ENCODE measurements at places on chromosomes 1 and 21.

- DNase-seq = no peak
These were observed 11.9 kb downstream of the THEMIS2 start for GRCh38 chr1:27884006-27884954.

- DNase-seq = no peak
These were observed 238.7 kb upstream of the SNX7 start for GRCh38 chr1:98422816-98423215.

DNA sequence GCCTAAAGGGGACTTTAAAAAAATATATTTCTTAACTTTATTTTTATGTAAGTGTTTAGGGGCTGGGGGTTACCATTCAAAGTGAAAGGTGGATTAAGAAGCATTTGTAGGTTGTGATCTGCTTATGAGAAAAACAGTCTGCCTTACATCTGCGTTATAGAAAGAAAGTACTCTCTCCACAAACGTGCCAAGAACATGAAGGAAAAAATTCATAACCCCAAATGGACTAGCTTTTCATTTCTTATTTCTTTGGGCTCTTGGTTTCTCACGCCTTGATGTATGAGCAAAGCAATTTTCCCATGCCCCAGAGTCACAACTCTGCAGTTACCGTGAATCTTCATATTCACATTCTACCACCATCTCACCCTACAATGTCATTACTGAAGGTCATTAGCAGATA lies 1165.1 kb upstream of the ADGRL4 start:
- DNase-seq = no peak

- DNase-seq = no peak
These were observed 926.6 kb downstream of the LTN1 start for GRCh38 chr21:28066076-28066475.

DNA sequence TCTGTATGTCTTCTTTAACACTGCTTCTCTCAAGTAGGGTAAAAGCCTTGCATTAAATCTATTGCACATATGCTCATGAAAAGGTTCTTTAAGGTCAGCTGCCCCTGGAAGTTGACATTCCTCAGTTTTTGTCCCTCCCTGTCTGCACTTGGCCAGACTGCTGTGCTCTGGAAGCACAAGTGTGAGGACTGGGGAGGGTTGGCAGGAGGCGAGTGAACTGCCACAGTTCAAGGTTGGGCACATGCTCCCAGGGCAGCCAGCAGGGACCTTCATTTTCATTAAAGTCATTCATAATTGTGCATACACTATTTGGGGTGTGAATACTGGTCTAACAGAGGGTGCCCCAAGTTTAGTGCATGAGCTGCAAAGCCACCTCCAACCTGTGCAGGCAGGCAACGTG lies 10.9 kb upstream of the THEM5 start:
- DNase-seq = no peak

DNA sequence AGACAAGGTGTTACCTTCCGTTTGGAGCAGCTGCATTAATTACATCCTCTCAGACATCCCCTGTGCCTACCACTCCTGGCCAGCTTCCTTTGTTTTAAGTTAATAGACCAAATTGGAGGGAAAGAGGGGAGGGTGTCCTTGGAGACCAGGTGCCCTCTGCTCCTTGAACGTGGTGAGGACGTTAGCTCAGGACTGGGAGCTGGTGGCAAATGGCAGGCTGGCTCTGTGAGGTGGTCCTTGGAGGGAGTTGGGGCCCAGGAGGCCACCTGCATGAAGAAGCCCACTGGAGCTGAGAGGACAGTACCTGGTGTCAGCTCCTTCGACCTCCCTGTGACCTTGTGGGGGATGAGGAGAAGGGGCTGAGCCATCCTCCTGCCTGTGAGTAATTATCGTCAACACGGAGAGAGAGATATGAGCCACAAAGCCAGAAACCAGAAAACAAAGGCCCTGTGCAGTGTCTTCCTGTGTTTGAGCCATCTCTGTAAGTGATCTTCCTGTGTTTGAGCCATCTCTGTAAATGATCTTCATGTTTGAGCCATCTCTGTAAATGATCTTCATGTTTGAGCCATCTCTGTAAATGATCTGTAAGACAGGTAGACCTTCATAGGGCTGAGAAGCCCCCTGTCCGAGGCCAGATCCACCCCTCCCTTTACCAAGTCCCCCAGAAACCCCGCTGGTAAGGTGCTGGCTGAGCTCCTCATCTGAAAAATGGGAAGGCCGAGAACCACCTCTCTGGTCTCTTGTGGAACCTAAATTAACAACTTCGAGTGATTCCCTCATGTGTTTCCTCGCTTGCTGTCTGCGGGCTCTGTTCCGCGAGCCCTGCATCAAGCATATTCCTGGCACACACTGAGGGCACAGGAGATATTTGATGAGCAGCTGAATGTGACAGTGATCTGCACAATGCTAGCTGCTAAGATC lies 126.0 kb downstream of the CAMTA1 start:
- peak; percentile 33 for DNase-seq

DNA sequence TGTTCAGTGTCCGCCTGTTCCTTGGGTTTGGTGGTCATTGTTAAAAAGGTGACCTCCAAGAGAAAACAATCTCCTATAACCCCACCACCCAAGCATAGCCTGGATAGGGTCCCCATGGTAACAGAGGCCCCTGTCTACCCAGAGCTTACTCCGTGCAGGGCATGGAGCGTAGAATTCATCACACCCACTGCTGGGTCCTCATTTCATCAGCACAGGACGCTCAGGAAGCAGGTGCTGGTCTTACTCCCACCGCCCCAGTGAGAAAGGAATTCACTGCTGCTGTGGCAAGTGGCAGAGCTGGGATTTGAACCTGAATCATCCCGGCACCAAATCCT lies 37.0 kb downstream of the ARHGEF10L start:
- DNase-seq = no peak

- DNase-seq = no peak
These were observed 3.5 kb downstream of the SIPA1L2 start for GRCh38 chr1:232626452-232626851.

- no peak for DNase-seq
These were observed 8.9 kb downstream of the RCAN1 start for GRCh38 chr21:34606051-34606450.

GRCh38 chr21:46622226-46622625 lies 13.2 kb upstream of the PRMT2 start:
- no peak for DNase-seq

DNA sequence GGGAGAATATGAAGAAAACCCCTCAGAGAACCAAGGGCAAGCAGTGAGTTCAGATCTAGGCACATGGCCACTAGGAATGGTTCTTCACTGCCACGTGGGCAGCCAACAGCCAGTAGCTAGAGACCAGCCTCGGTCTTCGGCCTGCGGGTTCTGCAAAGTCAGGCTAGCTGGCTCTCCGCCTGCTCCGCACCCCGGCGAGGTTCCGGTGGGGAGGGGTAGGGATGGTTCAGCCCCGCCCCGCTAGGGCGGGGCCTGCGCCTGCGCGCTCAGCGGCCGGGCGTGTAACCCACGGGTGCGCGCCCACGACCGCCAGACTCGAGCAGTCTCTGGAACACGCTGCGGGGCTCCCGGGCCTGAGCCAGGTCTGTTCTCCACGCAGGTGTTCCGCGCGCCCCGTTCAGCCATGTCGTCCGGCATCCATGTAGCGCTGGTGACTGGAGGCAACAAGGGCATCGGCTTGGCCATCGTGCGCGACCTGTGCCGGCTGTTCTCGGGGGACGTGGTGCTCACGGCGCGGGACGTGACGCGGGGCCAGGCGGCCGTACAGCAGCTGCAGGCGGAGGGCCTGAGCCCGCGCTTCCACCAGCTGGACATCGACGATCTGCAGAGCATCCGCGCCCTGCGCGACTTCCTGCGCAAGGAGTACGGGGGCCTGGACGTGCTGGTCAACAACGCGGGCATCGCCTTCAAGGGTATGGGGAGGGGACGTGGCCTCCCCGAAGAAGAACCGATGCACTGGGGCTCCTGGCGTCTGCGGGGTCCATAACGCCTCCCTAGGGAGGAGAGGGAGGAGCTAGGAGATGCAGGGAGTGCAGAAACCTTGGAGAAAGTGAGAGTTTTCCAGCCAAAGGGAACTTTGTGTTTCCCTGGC lies at the start of gene CBR1:
Gene CBR1 (plus strand): TSS at position 312 of the 871 bp plus-strand sequence. CDS start 92 bp downstream, at position 404.
- peak; percentile 96 for DNase-seq

DNA sequence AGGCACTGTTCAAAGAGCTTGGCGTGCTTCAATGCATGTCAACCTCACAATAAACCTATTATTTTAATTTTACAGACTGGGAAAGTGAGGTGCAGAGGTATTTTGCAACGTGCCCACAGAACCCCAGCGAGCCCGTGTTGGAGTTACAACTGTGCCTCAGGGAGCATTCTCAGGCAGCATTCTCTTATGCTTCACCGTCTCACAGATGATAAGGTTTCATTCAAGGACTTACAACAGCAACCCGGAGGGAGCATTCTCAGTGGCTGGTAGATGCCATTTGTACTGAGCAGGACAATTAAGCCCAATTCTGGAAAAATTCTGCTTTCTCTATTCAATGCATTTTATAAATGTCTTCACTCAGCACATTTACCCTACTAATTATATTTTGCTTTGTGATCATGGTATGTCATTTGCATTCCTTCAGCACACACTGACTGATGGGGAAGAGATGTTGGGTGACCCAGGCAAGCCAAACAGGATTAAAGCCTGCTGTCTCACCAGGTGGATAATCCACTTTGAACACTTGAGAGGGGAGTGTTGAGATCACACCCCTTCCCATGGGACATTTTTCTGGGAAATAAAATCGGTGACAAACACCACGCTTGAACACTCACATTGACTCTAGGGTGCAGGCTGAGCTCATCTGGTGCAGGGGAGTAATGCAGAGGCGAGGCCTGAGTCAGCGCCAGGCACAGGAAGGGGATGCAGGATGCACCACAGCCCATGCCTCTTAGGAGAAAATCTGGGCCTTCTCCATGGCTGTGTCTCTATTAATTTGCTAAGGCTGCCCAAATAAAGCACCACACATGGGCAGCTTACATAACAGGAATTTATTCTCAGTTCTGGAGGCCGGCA lies 113.9 kb downstream of the CLIC6 start:
- no peak for DNase-seq

DNA sequence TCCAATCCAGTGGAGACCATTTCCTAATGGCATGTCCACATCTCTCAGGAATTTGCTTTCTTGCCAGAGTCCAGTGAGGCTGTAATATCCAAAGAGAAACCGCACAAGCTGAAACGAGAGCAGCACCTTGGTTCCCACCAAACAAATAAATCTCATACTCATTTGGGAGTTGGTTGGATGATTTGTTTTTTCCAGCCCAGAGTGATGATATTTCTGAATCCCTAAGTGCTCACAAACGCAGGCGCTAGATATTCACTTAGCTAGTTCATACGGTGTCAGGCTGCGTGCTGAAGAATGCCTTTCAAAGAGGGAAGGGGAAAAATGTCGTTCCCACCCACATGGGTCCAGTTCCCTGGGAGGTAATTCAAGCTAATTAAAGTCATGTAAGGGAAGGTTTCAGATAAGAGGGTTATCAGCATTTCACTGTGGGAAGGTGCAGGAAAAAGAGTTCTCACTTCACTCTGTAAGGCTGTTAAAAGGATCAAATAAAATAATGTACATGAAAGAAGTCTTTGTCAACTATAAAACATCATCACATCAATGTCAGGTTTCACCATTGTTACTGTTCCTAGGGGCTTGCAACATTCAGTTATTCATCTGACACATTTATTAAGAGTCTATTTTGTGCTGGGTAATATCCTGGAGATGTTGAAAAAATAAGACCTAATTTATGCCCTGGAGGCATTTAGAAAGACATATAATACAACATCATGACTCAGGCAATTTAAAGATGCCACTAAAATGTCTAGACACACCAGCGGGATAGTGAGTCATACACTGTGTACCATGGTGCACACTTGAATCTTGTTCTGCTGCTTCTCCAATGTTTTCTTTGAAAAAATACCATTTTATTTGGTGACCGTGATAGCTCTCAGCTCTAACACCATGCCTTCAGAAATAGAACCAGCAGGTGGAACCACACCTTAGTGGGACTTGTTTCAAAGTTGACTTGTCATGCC lies 19.3 kb downstream of the DPT start:
- no peak for DNase-seq

DNA sequence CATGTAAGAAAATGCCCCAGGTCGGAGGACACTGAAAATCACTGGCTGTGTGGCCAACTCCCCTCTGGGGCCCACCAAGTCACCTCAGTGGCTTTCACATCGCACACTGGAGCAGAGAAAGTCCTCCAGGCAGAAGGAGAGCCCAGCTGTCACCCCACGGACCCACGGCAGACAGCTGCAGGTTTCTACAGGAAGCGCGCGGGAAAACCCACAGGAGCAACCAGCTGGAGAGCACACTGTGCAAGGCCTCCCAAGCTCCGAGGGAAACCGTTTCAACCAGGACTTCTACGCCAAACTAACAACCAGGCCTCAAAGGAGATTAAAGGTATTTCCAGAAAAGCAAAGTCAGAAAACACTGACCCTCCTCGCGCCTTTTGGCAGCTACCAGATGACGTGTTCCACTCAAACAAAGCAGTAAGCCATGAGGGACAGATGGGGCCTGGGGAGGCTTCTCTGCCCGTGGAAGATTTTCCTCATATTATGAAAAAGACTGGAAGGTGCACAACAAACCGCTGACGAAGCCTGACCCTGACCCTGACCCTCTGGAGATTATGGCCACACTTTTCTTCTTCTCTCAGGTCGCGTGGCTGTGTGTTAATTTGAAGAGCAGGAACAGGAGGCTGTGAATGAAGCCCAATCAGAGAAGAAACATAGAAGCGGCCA lies 21.0 kb downstream of the WDR4 start:
- DNase-seq = no peak

DNA sequence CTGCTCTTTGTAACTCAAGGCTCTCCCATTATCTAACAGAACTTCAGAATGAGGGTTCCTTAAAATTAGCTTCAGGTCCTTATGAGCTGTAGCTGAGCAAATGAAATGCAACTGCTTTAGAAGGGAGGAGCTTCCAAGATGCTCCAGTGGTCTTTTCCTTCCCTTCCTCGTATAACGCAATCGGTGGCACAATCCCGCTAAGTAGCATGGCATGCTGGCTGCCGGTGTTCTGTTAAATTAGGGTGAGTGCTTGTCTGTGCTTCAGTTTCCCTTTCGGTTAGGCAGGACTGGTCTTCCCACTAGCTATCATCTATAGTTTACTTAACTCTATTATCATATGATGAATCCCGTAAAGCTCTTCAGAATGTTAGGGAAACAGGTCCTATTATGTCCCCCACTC lies 917 bp downstream of the KIAA0040 start:
- DNase-seq = no peak

GRCh38 chr1:2482588-2482987 lies 6.5 kb downstream of the PLCH2 start:
- no peak for DNase-seq

GRCh38 chr21:41317063-41317392 lies 427 bp downstream of the FAM3B start:
- no peak for DNase-seq

GRCh38 chr1:199490769-199491527 lies 536.6 kb upstream of the NR5A2 start:
- no peak for DNase-seq

GRCh38 chr1:39673215-39673614 lies 1.3 kb upstream of the NT5C1A start:
- DNase-seq = no peak

- no peak for DNase-seq
These were observed 44.4 kb upstream of the RABGAP1L start for GRCh38 chr1:174114788-174115448.

Measured in coronary artery (tissue), 2 donors.